Stimulated activated CD4-positive, alpha-beta T cell treated with anti-CD3 and anti-CD28 coated beads, Interleukin-2, amount 100 ng/mL, for 24 hours (primary cell): ENCODE measurements at places on chromosomes 5 and 9.

DNA sequence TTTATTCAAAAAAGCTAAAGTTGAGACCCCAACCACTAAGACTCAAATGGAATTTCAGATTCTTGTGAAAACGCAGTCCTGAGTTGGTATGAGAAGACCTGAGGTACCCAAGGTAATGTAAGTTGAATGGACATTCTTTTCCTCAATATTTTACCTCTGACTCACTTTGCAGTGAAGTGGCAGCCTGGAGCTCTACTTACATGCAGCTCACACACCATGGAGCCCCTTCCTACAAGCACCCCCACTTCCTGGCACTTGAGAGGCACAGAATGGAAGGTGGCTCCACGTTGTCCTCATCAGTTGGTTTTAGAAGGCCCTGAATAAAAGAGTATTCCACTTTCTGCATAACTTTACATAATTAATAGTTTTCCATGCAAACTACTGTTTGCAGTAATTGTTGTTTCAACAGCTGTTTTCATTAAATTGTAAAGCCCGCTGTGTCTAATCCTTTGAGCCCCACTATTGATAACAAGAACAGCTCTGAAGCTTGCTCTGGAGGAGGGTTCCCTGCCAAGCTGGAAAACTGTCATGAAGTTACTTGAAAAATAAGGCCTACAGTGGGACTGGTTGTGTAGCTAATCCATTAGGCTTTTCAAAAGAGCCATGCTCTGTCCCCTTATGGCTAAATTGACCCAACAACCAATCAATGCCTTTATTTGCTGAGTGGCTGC, 102.2 kb upstream of the SPATA31D4 start:
- DNase-seq = no peak

DNA sequence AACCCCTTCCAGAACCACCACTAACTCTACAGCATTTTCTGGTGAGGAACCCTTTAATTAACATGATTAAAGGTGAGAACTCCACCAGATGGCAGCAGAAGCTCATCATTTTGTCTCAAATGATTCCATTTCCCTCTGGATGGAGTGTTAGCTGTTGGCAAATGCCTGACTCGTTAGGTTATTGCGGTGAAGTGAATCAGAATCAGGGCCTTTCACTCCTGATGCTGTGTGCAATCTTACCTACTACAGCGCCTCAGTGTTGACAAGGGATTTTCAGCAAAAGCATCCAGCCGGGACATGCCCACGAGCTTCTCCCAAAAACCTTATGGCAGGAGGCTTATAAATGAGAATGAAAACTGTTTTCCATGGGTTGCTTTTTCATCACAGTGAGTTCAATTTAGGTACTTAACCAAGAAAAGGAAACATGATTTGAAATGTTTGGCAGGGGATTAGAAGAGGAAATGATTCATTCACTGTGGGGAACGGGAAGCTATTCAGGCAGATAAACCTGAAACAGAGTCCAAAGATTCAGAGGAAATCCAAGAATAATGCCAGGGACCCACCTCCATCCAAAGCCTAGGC, 48.0 kb upstream of the CAST start:
- DNase-seq = peak; percentile 26

- peak; percentile 79 for DNase-seq
Observed at GRCh38 chr9:127578952-127579853, 32.9 kb upstream of the STXBP1 start.

DNA sequence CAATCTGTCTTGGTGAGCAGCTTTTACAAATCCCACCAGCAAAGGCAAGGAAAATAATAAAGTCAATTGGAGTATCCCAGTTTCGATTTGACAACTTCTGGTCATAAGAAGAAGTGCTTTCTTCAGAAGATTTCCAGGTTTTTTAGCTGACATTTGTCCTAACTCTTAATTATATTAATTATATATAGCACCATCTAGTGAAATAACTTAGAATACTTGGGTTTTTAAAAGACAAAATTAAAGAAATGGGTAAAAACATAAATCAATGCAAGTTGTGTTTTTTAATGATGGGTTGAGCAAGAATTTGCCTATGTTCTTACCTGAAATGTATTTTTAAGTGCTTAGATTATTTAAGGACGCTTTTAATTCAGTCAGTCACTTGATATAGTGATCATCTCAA, 421.8 kb downstream of the ACTL7B start:
- DNase-seq = no peak
